Heart left ventricle (tissue), 16 donors: ENCODE measurements at places on chromosomes 16 and 17.
A peak's percentile ranks its signal among the peaks of the same experiment; 100 is the strongest.

DNA sequence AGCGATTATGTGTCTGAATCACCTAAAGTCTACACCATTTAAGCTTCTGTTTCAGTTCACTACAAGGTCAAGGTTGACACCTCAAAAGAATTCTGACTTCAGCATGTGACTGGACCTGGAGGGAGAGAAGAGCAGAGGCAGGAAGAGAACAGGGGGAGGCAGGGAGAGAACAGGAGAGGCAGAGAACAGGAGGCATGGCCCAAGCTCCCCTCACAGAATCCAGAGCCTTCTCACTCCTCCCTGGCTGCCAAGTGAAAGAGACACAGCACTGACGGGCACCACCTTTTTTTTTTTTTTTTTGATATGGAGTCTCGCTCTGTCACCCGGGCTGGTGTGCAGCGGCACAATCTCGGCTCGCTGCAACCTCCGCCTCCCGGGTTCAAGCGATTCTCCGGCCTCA lies 11.4 kb downstream of the GGA2 start:
- no peak for DNase-seq

DNA sequence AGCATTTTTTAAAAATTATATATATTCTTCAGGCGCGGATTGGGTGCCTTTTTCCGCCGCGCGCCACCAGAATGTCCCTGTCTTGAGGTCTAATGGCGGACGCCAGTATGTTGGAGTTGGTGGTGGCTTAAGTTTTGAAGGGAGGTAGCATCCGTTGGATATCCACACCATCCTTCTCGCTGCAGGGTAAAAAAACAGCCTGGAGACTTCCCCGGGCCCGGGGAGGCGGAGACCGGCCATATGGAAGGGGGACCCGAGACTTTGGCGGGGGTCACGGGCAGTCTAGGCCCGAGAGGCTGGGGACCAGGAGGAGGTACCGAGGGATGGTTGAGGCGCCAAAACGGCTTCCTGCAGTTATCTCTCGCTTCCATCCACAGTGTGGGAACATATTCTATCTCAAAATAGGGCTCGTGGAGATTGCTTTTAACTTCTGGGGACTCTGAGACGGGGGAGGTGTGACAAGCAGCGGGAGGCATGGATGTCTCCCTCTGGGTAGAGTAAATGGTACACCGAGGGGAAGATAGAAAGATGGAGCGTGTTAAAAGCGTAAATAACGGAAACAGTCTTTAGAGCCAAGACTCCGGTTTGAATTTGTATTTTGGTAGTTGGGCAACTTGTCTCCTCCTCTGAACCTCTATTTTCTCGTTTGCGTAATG lies at the start of gene SF3B3:
Gene SF3B3 (plus strand): TSS at position 74 of the 656 bp plus-strand sequence. CDS start 2,841 bp downstream, outside the sequence.
- DNase-seq: peak; percentile 74

- DNase-seq: no peak
Measured at GRCh38 chr17:56785997-56786680, 47.6 kb downstream of the C17orf67 start.

DNA sequence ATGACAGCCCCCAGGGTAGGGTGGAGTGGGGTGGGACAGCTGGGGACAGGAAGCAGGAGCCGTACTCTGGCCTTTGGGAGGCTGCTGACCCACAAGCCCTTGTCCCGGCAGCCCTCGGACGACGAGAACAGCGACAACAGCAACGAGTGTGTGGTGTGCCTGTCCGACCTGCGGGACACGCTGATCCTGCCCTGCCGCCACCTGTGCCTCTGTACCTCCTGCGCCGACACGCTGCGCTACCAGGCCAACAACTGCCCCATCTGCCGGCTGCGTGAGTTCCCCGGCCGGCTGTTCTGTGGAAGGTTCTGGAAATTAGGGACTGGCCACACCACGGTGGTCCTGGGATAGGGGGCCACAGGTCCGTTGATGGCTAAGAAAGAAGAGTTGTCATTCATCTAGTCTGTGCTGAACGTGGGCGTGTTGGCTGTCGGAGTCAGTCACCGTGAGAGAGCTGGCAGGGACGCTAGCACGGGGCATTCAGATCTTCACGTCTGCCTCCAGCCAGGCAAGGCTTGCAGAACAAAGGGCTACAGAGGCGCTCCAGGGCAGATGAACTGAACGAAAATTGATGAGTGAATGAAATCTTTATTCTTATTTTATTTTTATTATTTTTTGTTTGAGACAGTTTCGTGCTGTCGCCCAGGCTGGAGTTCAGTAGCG lies 19.8 kb upstream of the NUDT16L1 start:
- DNase-seq: no peak

DNA sequence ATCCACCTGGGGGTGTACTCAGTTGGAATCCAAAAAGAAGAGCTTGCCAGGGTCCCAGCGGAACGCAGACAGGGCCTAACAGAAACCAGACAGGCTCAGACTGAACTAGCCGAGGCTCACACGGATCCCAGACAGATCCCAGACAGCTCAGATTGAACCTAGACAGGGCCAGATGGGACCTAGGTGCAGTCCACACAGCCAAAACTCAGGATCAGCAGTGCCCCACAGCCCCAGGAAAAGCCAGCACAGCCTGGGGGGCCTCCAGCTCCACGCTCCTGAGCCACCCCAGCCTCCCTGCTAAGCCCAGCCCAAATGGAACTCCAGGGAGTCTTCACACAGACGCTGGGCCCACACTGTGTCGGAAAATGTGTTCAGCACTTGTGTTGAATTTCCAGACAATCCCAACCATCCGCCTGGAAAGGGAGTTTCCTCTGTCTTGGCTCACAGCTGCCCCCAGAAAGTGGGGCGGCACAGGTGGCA lies 7.5 kb downstream of the STX1B start:
- DNase-seq: no peak

DNA sequence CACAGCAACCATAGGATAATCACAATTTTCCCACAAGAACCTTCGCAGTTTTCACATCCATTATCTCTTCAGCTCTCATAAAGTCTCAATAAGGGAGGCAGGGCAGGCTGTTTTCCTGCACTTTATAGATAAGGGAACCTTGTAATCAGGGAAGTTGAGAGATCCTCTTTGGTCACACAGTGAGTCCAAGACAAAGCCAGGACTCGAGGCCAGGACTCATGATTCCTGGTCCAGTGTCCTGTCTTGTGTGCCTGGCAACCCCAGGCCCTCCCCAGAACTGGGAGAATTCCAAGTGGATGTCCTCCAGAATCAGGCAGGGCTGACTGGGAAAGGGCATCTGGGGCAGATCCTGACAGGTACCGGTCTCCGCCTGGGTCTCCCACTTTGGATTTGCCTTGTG lies 23.1 kb upstream of the PHF12 start:
- peak; percentile 24 for DNase-seq

DNA sequence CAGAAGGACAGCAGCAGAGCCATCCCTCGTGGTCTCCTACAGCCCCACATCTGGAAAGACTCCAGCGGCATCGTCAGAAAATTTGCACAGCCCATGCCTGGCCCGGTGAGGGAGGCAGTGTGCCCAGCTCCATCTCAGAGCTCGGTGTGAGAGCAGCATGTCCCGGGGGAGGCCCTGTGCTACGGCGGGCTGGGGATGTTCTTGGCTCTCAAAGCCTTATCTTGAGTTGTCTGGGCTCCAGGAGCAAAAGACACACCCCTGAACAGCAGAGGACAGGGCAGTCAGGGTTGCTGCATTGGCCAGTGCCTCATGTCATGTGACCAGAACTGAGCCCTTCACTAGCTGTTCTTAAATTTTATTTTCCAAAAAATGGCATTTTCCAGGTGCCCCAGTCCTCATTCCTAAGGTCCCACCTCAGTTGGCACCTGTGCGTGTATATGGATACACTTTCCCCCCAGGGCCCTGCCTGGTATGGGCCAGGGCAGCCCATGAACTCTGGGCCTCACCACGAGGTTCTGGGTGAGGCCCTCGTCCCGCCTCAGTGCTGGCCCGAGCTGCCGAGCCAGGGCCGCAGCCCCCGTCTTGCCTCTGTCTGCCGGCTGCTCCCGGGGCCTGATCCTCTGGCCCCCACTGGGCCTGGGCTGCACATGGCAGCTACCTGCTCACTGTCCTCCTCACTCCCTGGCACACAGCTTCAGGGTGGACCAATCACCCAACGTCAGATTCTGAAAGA lies 3.0 kb downstream of the NUDT16L1 start:
- DNase-seq: peak; percentile 71

- DNase-seq: peak; percentile 37
Measured at GRCh38 chr16:87206646-87207451, 110.3 kb downstream of the C16orf95 start.

DNA sequence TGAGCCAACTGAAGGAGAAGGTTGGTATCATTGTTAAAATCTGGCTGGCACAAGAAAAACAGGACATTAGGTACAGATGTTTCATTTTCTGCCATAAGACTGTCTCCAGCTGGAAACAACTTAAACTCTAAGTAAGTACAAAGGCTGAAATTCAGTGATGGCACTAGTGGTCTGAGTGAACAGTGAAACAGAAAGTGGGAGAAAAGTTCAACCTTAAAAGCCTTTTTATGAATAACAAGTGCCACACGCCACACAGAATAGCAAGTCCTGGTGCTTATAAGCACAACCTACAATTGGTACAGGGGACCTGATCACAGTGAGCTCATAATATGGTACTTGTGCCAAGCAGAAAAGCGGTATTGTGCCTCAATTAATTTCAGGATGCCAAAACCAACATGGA lies 56.7 kb downstream of the CEP112 start:
- no peak for DNase-seq

GRCh38 chr17:68803164-68803929 lies 151.8 kb downstream of the ABCA8 start:
- no peak for DNase-seq

DNA sequence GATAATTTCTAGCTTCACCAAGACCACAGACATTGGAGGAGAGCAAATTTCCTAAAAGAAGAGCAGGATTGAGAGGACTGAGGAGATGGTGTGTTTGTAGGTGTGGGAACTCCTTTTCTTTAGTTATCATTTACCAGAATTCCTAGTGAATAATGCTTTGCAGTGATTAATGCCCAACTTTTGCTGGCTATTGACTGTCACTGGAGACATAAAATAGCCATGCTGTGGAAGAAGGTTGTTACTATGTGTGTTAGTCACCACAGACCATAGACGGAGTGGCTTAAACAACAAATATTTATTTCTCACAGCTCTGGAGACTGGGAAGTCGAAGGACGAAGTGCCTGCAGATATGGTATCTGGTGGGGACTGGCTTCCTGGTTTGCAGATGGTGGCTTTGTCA lies 179.1 kb downstream of the SHISA9 start:
- no peak for DNase-seq

- DNase-seq: no peak
Measured at GRCh38 chr17:31726980-31727427, 132.0 kb downstream of the COPRS start.

GRCh38 chr16:12255473-12255872 lies 278.9 kb downstream of the SNX29 start:
- no peak for DNase-seq

GRCh38 chr16:55836158-55836611 lies 3.3 kb upstream of the CES1 start:
- no peak for DNase-seq

GRCh38 chr17:78737332-78737731 lies 44.7 kb downstream of the CYTH1 start:
- no peak for DNase-seq

DNA sequence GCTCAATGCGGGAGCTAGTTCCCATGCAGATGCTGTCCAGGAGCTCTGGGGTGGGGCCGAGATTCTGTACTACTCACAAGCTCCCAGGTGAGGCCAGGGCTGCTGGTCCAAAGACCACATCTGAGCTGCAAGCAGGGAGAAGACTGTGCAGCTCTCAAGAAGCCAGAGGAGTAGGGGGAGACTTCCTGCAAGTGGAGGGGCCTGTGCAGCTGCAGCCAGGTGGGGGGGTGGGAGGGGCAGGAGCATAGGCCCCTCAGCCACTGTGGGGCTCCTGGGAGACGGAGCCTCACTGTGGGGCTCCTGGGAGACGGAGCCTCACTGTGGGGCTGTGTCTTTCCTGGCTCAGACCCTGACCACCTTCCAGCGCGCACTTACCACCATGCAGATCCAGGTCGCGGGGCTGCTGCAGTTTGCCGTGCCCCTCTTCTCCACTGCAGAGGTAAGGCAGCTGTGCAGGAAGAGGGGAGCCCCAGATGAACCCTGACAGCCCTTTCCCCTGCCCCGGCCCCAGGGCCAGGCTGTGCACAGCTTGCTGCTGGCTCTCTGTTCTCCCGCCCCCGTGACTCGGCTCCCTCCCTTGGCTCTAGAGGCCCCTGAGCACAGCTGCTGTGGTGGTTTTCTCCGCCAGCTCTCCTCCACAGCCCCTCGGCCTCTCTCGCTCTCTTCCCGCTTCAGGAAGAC lies 24.3 kb upstream of the DNAI2 start:
- peak; percentile 54 for DNase-seq

- DNase-seq: no peak
Measured at GRCh38 chr16:82203198-82203597, 33.2 kb upstream of the MPHOSPH6 start.
